ENCODE measurements at places on chromosomes 5 and 9.

DNA sequence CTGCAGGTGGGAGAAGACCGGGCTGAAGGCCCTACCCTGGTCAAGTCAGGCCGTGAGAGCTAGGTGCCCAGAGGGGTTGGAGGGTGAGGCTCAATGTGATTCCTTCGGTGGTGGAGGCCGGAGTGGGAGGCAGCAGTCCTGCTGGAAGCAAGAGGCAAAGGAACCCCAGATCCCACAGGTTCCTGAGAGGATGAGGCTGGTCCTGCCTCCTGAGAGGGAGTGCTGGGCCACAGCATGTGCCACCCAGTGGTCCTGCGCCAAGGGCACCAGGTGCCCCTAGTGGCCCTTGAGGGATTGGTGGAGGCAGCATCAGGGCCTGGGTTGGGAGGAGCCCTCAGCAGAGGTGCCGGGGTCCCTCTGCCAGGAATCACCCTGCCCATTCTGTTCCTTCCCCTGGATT is 59.1 kb downstream of the BARX1 start:
- no peak for DNase-seq

DNA sequence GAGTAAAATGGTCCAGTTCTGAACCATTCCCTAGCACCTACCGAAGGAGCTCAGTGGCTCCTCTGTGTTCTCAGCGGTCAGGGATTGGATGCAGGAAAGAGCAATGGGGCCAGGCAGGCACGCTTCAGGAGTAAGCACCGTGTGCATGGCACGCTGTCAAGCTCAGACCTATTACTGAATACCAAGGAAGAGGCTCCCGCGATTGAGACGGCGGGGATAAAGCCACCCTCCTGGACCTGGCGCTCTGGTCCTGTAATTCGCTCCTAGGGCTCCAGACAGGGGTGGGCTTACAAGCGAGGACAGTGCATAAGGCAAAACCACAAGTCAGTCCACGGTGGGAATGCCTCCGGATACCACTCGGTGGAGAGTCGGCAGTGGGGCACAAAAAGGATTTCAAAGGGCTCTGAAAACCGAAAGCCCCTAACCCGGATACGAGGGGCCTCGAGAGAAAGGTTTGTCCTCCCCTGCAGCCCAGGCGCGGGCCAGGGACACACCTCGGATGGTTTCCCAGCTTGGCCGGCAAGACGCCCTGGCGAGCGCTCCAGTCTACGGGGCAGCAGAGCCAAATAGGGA is 988 bp downstream of the OXCT1 start:
- DNase-seq = peak; percentile 49

DNA sequence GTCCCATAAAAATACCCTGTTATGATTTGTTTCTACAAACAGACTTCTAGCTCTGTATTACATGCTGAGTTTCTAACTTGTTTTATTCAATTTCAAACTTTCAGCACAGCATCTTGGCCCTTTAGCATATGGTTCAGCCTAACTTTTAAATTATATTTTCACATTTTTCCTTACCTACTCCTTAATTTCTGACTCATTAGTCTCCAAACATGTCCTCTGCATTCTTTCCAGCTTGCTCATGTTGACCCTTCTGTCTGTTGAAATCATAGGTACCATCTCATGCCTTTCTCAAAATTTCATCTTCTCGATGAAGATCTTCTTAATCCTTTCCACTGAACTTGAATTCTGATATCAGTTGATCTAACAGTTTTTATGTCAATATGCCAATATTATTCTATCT is 200.9 kb upstream of the RIOK2 start:
- DNase-seq = peak; percentile 44

GRCh38 chr9:33180526-33181184 is 13.5 kb upstream of the B4GALT1 start:
- no peak for DNase-seq

DNA sequence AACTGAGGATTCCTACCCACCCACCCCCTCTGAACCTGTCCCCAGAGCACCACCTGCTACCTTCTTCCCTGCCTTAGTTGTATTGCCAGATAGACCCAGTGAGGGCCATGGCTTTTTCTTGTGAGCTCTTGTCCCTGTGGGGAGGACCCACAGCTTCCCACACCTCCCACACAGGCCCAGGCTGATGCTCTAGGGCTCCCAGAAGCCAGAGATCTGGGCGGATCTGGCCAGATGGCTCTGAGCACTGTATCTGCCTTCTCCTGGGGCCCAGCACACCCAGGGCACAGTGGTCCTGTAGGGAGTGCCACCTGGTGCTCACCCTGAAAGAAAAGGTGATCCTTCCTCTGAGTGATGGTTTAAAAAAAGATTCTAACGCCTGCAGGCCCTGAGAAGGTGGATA is 131.7 kb downstream of the DAB2IP start:
- no peak for DNase-seq

DNA sequence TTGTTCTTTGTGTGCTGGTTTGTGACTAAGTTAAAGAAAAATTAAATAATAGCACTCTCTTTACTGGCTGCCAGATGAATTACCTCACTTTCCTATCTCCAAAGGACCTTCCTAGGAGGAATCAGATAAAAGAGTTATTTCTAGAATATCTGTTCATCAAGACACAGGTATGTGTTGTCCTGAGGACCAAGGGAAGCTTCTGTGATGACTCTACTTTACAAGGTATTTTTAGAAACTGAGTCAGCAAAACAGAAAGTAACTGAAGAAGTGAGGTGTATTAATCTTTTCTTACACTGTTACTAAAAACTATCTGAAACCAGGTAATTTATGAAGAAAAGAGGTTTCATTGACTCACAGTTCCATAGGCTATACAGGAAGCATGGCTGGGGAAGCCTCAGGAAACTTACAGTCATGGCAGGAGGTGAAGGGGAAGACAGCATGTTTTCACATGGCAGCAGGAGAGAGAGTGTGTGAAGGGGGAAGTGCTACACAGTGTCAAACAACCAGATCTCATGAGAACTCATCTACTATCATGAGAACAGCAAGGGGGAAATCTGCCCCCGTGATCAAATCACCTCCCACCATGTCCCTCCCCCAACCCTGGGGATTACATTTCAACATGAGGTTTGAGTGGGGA is 189.2 kb upstream of the DMAC1 start:
- DNase-seq = no peak

DNA sequence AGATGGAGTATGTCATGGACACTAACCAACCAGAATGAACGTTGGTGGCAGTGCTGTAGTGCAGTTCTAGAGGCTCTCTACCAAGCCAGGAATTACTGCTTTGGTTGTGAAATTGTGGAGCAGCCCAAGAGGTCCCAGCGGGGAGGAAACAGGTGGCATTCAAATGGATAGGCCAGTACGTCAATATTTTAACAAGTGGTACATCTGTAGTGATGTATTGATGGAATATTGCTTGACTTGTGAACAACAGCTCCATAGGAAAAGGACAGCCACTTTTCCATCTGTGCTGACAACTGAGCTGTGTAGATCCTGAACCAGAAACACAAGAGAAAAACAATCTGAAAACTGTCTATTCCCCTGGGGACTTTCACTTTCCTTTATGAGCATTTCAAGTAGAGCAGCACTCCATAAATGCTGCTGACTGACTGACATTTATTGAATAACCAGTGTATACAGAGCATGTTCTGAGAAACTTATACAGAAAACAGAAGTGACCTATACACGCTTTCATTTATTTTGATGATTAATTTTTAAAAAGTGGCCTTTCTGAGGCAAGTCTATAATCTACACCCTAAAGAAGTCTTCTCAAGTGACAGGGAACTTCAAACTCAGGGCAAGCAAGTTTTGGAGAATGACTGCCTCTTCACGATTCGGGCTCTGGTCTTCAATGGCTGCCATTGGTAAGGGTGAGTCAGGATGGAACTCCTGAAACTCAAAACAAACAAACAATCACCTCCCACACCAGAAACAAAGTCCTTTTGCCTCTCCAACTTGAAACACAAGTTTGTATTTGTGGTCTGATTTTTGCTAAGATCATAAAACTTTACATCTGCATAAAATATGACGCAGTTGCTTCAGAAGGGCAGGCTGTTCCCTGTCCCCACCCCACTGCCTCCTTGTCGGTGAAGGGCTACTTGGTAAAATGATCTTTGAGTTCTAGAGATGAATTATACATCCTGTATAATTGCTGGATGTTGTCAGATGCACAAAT is 362.4 kb downstream of the NDUFS4 start:
- DNase-seq = no peak

GRCh38 chr5:138240650-138241385 is 27.7 kb upstream of the CDC23 start:
- no peak for DNase-seq

DNA sequence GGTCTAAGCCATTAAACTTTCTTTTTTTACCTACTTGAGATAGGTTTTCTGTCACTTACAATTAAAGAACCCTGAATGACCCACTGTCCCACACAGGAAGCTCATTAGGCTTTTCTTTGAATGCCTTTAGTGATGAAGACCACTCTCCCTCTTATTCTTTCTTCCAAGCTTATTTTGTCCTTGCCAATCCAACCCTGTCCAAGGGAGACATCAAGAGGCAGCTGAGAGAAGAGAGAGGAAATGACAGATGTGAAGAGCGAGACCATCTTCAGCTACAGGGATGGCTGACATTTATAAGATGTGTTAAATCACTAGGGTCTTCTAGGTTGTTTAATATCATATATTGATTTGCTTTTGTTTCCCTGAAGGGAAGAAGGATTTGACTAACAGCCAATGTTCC is 133.5 kb downstream of the FAM114A2 start:
- DNase-seq = no peak

Data from RWPE1 (cell line).